ENCODE measurements at places on chromosomes 6 and 20.
A peak's percentile ranks its signal among the peaks of the same experiment; 100 is the strongest.

GRCh38 chr20:52596256-52596655 is 375.9 kb upstream of the TSHZ2 start:
- H3K27ac ChIP-seq: no peak overlapping the region
- no peaks in the 10 kb centered on the region for H3K27me3 ChIP-seq
- H3K4me3 ChIP-seq: no peak overlapping the region
- no peak for DNase-seq
- no peaks in the 10 kb centered on the region for H3K36me3 ChIP-seq
- H3K4me1 ChIP-seq: no peaks in the 10 kb centered on the region

DNA sequence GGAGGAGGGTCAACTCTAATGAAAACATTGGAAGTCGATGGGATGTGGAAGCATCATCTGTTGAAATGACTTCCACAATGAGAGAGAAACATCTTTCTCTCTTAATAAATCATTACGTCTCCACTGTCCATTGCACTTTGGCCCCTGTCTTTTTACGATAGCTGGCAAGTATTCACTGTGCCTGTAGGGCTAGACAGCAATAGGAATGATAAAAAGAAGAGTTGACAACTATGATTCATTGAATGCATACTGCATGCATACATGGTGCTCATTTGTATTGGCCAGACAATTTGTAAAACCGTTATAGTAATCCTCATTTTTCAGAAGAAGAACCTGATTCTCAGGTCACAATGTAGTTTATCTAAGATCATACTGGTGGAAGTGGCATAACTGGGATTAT is 220.3 kb downstream of the KCNQ5 start:
- H3K4me1 ChIP-seq: no peaks in the 10 kb centered on the region
- H3K27ac ChIP-seq: no peak overlapping the region
- H3K4me3 ChIP-seq: no peak overlapping the region
- no peak for DNase-seq
- no peaks in the 10 kb centered on the region for H3K27me3 ChIP-seq

- DNase-seq: no peak
- no peak overlapping the region for H3K4me3 ChIP-seq
- no peak overlapping the region for H3K27ac ChIP-seq
Measured at GRCh38 chr6:116887168-116887567, 10.1 kb downstream of the RFX6 start.

DNA sequence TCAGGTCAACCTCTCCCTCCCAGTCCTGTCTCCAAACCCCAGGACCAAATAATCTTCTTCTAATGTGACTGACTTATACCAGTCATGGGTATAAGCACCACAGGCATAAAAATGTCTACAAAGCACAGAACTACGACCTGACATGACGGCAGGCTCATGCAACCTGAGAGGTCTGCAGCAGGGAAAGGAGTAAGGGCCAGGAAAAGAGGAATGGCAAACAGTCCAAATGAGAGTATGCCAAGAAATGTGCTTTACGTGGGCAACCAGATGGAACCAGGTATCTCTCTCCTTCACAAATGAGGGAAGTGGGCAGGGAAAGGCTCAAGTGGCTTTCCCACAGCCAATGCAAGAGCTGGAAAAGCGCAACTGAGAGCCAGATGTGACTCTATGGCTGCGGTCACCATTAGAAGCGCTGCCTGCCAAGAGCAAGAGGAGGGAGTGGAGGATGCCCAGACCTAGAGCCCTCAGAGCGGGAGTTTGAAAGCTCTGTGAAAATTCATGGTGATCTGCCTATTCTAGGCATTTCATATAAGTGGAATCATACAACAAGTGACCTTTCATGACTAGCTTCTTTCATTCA is 6.0 kb downstream of the APMAP start:
- H3K4me1 ChIP-seq: peaks cover 16% of the 10 kb centered on the region
- DNase-seq: no peak
- no peaks in the 10 kb centered on the region for H3K27me3 ChIP-seq
- H3K27ac ChIP-seq: no peak overlapping the region

DNA sequence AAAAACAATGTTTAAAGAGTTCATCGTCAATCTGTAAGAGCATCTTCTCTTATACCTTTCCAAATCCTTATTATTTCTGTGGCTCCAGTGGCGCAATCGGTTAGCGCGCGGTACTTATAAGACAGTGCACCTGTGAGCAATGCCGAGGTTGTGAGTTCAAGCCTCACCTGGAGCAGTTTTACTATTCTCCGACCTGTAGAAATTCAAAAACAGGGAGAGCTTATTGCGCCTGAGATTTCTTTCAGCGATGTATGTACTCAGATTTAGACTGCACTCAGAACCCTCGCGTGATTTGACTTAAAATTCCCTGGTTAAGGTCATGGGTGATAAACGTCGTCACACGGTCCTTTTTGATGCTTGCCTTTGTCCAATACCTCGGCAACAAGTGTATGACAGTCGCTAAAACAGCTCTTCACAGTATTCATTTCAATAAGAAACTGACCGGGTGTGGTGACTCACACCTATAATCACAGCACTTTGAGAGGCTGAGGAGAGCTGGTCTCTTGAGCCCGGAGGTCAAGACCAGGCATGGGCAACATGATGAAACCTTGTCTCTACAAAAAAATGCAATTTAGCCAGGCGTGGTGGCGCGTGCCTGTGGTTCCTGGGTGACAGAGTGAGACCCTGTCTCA is 11.9 kb downstream of the GPX5 start:
- no peaks in the 10 kb centered on the region for H3K36me3 ChIP-seq
- H3K4me3 ChIP-seq: peak overlapping the region; percentile 69
- peaks cover 11% of the 10 kb centered on the region for H3K4me1 ChIP-seq
- no peak overlapping the region for H3K27ac ChIP-seq
- no peak for DNase-seq
- H3K27me3 ChIP-seq: peaks cover 13% of the 10 kb centered on the region
